NCI-H82 (cell line): ENCODE measurements at places on chromosomes 5 and 9.

DNA sequence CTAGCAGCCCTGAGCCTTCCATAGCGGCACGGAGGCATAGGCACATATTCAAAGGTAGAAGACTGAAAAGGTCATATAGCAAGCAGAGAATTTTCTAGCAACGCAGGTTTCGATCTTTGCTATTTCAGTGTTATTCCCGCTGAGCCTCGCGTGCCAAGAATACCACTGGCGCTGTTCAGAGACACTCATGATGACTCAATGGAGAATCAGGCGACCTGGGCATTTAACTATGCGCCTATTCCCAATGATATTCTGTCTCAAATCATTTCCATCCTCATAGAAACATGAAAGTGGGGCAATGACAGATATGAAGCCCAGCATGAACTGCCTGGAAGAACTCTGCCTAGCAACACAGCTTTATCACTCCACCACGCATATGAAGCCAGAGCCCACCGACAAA is 59.9 kb downstream of the EFNA5 start:
- DNase-seq: no peak

DNA sequence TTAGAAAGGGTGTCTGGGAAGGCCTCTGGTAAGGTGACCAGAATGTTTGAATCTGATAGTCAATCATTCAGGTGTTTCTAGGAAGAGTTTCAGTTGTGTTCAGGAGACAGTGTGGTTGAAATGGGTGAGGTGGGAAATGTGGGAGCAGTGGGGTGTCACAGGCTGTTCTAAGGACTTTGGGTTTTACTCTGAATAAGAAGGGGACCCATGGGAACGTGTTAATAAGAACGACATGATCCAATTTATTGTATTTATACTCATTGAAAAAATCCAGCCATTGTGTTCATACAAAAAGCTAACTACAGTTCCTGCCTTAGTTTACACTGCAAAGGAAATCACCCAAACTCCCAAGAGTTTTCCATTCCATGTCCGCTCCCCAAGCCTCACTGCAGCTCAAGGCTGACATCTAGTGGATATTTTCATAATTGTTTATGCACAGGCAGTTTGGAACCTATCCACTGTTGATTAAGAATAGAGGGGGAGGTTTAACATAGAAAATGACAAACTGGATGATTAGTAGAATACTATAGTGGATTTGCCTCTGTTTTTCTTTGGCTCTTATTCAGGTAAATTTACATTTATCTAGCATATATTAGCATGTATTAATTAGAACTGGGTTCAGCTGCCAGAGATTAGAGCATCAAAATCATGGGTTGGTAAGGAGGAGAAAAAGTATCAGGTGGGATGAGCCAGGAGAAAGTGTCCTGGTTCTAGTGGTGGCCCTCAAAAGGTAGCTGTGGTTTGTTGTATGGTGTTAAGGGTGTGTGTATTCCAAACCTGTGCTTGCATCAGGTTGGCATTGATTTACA is 17.7 kb downstream of the CAVIN4 start:
- DNase-seq: peak; percentile 79

GRCh38 chr9:38096238-38096805 is 27.3 kb upstream of the SHB start:
- no peak for DNase-seq

DNA sequence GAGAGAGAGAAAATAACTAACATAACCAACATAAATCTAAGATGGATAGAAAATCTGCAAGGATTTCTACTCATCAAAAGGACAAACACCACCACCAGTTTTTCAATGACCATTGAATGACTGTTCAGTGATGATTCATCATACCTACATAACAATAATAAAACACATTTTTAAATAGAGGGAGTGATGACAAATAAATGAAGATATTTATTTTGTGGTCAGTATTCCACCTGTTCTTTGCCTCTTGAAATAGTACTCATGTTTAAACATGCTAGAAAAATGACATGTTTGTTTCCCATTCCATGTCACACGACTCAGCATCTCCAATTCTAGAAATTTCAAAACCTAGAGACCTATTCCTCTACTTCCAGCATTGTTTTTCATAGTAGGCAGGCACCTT is 34.6 kb upstream of the ADAMTS16 start:
- no peak for DNase-seq

DNA sequence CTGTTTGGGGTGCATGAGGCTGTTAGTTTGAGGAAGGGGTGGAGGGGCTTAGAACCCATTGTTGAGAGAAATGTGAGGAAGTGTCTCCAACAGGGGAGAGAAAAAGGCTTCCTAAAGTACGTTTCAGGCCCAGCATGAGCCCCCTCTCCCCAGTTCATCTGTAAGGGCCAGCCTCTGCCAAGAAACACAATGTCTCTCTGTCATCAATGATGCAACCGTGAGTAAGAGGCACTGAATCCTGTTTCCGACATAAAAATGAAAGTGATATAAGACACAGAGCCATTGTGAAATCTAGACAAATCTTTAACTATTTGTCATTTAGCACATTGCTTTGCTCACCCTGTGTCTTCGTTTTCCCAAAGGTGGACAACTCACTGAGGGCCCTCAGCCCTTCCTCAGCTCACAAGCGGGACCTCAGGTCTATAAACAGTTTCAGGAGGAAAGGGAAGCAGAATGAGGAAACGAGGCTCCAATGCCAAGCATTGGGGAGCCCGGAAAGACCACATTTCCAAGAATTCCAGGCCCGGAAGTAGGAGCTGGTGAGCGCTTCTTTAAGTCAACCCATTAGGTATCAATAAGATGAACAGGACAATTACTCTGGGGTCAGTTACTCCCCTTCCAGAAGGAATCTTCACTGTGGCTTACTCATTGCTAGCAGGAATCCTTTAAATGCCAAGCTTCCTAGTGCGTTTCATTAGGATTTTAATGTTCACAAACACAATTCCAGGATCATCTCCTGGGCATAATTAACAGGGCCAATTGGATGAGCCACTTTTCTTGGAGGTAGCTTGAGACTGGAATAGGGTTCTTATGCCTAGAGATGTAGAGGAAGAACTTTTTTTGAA is 59.0 kb upstream of the KLF4 start:
- no peak for DNase-seq

DNA sequence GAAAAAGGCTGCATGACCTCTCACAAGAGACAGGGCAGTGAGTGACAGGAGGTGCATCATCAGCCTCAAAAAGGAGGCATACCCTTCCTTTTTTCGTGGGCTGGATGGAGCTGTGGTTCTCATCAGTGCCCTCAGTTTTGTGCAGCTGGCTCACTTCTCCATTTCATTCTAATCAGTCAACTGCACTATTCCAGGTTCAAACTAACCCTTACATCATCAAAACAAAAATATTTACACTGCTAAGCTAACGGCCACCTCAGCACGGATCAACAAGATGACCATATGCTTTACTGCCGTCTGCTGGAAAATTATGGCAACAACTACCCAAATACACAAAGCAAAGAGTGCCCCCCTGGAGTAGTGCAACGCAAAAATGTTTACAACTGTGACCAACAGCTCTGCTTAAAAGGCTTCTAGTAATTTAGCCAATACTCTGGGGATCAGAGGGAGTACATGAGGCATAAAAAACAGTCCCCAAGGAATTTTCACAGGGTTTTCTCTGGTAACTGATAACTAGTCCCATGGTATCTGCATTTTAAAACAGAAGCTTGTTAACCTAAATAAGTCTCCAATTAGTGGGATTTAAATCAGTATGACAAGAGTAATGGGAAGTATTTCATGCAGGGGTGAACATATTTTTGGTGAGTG is 10.8 kb downstream of the KCNV2 start:
- peak; percentile 70 for DNase-seq

- DNase-seq: no peak
These were observed 112.5 kb upstream of the IER5L start for GRCh38 chr9:129290606-129291005.

DNA sequence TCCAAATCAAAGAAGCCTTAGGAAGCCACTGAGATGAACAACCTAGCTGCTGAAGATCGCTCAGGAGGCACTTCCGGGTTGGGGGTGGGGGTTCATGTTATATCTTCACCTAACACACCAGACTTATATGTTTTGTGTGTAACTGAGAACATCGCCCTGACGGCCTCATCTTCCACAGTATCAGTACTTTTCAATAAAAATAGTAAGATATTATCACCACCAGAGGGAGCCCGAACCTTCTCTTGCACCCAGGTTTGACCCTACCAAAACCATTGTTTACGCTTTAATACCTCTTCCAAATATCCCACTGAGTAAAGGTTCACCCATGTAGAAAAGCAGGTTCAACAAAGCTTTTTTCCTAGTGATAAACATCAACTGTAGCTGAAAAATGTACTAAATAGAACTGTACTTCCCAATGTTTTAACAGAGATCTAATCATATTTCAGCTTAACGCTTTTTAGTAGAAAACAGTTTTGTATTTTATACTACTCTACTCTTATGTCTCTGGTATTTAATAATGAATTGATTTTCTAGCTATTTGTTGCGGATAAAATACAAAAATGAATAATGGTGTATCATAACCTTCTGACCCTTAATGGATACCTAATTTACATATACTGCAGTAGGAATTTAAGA is 244.0 kb downstream of the EPB41L4A start:
- DNase-seq: peak; percentile 81

GRCh38 chr9:126503333-126504085 is 110.2 kb upstream of the LMX1B start:
- DNase-seq: no peak

- DNase-seq: no peak
These were observed 272.6 kb downstream of the FANCC start for GRCh38 chr9:95044731-95045508.

DNA sequence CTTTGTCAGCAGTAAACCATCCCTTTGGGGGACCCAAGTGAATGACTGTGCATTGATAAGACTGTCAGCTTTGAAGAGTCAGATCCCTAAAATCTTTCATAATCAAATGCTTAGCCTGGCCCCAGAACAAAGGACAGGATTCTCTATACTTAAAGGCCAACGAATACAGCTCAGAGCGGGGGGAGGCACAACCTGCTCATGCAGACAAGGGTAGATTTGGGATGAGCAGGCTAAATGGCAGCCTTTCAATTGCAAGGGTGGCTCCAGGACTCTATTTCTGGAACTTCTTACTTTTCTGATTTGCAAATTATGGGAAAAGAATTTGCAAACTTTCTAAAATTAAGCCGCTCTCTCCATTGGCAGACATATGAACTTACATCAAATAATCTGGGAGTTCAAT is 66.4 kb downstream of the ELL2 start:
- DNase-seq: no peak

- no peak for DNase-seq
These were observed 145.3 kb downstream of the CDH9 start for GRCh38 chr5:26893078-26893477.

DNA sequence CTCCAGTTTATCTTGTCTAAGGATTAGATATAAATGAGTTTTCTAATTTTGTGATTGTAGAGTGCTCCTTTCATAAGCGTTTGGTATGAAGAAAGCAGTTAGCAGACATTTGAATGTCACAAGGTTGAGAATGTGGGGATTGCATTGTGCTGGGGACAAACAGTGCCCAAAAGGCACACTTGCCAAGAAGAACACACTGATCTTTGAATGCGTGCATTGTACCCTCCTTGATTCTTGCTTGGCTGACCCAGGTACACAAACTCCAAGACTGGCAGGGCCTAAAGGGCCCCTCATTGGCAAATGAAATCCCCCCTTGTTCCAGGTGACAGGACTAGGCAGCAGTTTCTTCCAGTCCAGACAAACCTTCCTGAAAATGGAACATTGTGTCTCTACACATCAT is 96.9 kb upstream of the LIFR start:
- no peak for DNase-seq

GRCh38 chr5:74952406-74952805 is 86.2 kb upstream of the FAM169A start:
- no peak for DNase-seq

- DNase-seq: no peak
These were observed 24.2 kb downstream of the DYNC2I2 start for GRCh38 chr9:128632486-128632885.

DNA sequence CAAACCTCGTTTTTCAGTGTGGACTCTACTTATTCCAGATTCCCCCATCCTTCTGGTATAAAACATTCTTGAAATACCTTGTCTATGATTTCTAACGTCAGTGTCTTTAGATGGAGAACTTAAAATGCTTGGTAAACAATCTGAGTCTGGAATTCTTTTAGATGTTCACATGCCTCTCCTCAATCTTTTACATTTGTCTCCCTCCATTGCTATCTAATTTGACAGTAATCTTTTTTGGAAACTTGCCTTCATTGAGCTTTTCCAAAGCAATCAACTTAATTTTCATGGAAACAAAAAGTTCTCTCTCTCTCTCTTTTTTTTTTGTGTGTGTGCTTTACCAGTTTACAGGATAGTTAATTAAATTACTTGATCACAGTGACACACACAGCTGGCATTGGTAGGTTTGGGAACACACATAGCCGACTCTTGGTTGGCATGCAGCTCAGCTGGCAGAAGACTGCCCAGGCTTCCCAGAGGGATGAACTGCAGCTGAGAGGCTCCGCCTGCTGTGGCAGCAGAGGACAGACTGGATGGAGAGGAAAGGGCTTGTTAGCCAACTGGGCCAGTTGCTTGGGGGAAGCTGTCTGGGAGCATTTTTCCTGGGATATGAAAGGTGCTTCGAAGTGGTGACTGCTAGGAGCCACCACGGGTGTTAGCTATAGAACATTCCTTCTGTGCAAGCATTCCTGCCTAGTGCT is 271.3 kb downstream of the ZSWIM6 start:
- no peak for DNase-seq

- peak; percentile 64 for DNase-seq
These were observed 73.6 kb upstream of the RPS23 start for GRCh38 chr5:82351754-82352145.
